Activated naive CD4-positive, alpha-beta T cell treated with anti-CD3 and anti-CD28 coated beads, Interleukin-2, amount 50 U/mL, for 72 hours (primary cell): ENCODE measurements at places on chromosomes 1 and 21.
A peak's percentile ranks its signal among the peaks of the same experiment; 100 is the strongest.

DNA sequence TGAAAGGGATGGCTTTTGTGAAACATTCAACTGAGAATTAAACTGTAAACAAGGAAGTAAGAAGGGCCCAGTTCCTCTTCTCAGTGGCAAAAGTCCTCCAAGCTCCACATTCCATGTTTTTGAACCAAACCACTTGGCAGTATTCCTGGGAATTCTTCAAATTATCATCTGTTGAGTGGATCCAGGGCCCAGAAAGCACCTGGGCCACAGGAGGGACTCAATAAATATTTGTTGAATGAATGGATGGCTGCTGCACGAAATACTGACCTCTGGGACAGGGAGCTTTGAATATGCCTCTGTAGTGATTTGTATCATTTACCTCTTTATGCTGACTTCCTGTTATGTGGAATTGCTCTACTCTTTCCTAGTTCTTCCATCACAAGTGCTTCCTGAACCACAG lies 4.7 kb downstream of the SLC35F3 start:
- no peak for DNase-seq

DNA sequence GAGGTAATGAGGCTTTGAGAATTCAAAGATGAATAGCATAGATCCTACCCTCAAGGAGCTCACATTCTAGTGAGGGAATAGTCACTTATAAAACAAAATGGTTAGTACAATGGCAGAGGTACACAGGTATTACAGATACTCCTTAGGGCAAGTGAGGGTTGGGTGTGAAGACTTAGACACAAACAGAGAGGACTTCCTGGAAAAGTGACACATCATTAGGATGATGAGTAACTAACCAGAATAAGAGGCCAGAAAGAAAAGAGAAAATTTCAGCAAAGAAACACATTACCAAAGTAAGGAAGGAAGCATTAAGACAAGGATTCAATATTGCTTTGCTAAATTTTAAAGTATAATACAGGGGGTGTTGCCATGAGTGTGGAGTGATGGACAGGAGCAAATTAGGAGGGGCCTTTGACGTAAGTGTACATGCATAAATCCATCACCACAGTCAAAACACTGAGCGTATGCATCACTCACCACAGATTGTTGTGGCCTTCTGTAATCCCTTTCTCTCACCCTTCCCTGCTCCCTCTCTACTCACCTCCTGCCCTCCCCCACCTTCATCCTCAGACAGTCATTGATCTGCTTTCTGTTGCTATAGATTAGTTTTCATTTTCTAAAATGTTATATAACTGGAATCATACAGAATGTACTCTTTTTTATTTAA lies 7.9 kb downstream of the CD53 start:
- DNase-seq = peak; percentile 52

GRCh38 chr1:184002071-184002470 lies 35.5 kb downstream of the COLGALT2 start:
- DNase-seq = no peak

- no peak for DNase-seq
These were observed 46.4 kb downstream of the NUAK2 start for GRCh38 chr1:205275133-205275532.

- no peak for DNase-seq
These were observed 2.6 kb downstream of the PEX10 start for GRCh38 chr1:2409745-2410144.

- no peak for DNase-seq
These were observed 21.3 kb downstream of the VN1R5 start for GRCh38 chr1:247277191-247277590.

DNA sequence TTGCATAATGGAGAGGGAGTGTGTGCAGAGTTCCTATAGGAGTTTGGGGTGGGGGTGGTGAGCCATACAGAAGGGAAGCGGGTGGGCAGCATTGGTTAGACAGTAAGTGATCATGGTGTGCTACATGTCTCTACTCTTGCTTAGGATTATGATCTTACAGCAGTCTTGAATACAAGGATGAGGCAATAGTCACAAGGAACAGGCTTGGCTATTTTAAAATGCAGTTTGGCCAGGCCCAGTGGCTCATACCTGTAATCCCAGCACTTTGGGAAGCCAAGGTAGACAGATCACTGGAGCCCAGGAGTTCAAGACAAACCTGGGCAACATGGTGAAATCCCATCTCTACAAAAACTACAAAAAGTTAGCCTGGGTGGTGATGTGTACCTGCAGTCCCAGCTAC lies 12.3 kb downstream of the MYOC start:
- DNase-seq = no peak

GRCh38 chr1:116847688-116848531 lies 61.8 kb upstream of the PTGFRN start:
- no peak for DNase-seq

- DNase-seq = no peak
These were observed 183.7 kb upstream of the FAM78B start for GRCh38 chr1:166350490-166350889.

- DNase-seq = no peak
These were observed 16.0 kb upstream of the ARHGEF10L start for GRCh38 chr1:17523321-17524041.

DNA sequence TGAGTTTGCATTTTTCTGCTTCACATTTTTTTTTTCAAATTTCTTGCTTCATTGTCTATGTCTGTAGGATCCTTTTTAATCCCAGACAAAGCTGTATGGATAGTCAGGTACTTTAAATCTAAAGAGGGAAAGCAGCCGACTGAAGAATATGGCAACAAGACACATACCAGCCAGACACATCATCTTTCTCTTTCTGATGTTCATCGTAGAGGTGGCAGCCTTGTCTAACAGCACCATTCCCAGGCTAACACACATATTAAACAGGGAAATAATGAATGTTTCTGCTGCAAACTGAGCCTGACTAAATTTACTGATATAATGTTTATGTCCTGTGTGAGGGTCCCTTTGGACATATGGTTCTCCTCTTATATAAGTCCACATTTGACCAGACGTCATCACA lies 3.7 kb upstream of the TEKT2 start:
- DNase-seq = no peak

DNA sequence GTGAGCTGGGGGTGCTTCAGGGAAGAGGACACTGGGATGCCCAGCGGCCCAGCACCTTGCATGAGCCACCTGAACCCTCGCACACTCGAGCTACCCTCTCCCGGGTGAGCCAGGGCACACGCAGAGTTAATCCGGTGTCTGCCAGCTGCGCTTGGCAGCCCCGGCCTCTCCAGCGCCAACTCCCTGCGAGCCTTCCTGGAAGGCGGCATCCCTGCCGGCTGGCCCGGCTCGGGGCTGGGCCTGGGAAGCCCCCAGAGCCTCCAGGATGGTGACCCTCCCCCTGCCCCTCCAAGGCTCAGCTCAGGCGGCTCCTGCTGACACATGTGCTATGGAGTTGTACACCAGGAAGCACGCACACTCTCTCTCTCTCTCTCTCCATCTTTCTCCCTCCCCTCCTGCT lies 48.7 kb downstream of the RAP1GAP start:
- no peak for DNase-seq

DNA sequence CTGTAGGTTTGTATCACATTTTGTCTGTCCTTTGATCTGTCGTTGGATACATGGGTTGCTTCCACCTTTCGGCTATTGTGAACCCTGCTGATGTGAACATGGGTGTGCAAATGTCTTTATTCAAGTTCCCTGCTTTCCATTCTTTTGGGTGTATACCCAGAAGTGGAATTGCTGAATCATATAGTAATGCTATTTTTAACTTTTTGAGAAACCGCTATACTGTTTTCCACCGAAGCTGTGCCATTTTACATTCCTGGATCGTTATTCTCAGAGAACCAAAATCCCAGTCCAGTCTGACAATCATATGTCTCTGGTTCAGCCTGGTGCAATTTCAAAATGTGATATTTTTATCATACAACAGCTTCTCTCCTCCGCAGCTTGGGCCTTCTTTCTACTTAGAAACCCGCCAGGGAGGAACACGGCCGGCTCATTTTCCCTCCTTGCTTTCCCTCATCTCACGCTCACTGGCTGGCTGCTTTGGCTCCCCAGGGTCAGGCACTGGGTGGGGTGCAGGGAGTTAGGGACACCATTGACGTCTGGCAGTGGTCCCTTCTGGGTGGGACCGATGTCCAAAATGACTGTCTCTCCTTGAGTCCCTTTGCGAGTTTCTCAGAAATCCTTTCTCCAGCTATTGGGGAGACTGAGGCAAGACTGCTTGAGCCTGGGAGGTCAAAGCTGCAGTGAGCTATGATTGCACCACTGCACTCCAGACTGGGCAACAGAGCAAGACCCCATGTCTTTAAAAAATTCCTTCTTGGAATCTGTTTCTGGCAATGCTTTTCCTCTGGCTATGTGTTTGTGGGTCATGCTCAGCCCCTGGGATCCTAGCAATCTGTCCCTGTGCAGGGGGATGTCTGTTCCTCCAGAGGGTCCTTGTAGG lies 73.5 kb upstream of the AKT3 start:
- no peak for DNase-seq

DNA sequence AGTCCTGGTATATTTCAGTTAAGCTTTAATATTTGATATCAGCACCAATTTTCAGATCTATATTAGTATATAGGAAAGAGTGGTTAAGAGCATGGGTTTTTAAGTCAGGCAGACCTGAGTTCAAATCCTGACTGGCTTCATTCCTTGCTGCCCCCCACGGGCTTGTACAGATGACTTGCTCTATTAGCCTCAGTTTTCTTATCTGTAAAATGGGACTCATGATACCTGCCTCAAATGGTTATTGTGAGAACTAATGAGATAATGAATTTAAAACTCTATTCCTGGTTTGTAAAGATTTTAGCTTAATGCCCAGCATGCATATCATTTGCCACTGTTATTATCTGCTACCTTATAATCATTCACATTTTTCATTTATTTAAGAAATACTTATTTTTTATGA lies 264.5 kb downstream of the RPS6KC1 start:
- DNase-seq = no peak

- DNase-seq = peak; percentile 69
These were observed 22.4 kb downstream of the STPG1 start for GRCh38 chr1:24390924-24391782.

- DNase-seq = no peak
These were observed 276.5 kb downstream of the PRDM2 start for GRCh38 chr1:13976485-13976884.
